Dermis microvascular lymphatic vessel endothelial cell (primary cell): ENCODE measurements at places on chromosomes 1 and 21. TPM values are rescaled to one million over a fixed set of nuclear protein-coding genes. Genes with fewer than 3 reads are reported as not detected.

- DNase-seq: no peak
Measured at GRCh38 chr1:31521761-31522555, 54.4 kb upstream of the TINAGL1 start.

GRCh38 chr21:40678681-40679284 lies 168.2 kb downstream of the DSCAM start:
- DNase-seq: no peak

DNA sequence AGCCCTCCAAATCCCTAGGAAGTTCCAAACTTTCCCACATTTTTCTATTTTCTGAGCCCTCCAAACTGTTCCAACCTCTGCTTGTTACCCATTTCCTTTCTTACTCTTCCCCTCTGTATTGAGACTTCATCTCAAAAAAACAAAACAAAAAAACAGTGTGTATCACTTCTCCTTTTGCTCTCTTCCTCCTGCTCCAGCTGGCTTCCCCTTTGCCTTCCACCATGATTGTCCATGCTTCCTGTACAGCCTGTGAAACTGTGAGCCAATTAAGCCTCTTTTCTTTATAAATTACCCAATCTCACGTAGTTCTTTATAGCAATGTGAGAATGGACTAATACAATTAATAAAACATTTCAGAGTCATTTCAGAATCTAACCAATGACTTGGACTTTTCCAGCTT lies 69.6 kb upstream of the KRTAP19-8 start:
- DNase-seq: no peak

DNA sequence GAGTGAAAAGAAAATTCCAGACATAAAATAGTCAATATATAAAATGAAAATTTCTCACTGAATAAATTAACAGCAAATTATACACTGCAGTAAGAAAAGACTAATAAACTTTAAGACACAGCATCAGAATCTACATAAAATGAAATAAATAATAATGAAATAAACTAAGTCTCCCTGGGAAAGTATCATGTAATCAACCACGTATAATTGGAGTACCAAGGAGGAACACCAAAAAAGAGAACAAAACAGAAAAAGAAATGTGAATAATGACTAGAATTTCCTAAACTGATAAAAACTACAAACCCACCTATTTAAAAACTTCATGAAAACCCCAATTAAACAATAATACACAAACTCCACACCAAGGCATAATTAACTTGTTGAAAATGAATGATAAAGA lies 43.6 kb downstream of the SASS6 start:
- no peak for DNase-seq

- DNase-seq: no peak
Measured at GRCh38 chr21:44952116-44952928, 12.5 kb downstream of the SLX9 start.

DNA sequence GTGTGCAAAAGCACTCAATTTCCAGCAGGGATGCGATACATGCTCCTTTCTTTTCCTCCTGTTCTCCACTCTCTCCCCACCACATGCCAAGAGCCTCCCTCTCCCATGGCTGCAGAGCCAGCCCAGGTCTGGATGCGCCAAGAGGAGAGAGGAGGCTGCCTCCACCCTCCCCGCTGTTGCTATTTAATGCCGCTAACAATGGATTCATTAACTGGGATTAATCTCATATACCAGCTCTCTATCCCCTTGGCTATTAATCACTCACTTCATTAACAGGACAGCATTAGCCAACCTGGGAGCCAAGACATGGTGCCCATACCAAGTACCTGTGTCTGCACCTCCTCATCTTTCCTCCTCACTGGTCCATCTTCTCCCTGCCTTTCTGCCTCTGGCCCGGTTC lies 49.1 kb upstream of the SCMH1 start:
- no peak for DNase-seq

DNA sequence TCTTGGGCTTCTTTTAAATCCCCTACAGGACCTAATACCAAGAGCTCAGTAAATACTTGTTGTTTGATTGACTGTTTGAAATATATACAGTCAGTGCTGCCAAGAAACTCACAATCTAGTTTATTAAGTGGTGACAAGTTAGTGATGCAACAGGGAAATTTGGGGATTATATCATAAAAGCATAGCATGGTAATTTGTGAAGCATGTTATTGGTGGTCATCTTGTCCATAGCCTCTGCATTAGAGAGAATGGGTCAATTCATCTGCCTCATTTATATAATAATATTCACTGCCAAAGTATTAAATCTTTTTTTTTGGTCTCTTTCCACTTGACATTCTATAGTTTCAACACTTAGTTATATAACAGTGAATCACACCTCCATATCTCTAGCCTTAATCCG lies 138.2 kb upstream of the SPAG17 start:
- DNase-seq: no peak

DNA sequence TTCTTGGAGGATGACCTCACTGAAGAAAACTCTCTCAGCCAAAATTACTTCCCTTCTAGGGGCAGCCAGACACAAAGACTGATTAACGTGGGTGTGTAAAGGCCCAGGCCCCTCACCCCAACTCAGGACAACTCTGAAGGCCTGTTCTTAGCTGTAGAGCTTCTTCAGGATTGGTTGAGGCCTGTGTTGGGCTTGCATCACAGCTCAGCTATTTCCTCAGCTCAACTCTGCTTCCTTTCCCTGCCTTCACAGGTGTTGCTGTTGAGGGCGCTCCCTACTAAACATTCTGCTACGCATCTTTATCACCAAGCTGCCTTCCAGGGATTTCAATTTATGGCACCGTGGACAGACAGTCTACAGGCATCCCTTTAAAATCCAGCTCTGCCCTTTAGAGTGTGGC lies 36.8 kb downstream of the MAB21L3 start:
- no peak for DNase-seq

GRCh38 chr1:111795401-111795800 lies 39.7 kb downstream of the DDX20 start:
- no peak for DNase-seq

DNA sequence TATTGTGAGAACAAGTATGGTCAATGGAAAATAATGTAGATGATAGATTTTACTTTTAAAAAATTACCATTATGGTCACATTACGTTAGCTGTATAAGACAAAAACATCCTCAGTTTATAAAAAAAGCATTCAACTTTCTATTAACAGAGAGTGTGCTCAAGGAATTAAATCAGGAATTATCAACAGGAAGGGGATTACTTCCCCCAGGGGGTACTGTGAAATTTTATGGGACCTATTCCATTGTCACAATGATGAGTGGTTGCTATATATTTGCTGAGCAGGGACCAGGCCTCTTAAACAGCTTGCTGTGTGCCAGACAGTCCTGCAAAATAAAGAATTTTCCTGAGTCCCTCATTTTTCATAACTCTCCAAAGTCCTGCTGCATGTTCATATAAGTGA lies 21.2 kb downstream of the JAM2 start:
- DNase-seq: no peak

- DNase-seq: no peak
Measured at GRCh38 chr1:51689075-51689440, 72.2 kb downstream of the OSBPL9 start.

GRCh38 chr1:41454406-41454805 lies 30.1 kb downstream of the EDN2 start:
- DNase-seq: no peak

DNA sequence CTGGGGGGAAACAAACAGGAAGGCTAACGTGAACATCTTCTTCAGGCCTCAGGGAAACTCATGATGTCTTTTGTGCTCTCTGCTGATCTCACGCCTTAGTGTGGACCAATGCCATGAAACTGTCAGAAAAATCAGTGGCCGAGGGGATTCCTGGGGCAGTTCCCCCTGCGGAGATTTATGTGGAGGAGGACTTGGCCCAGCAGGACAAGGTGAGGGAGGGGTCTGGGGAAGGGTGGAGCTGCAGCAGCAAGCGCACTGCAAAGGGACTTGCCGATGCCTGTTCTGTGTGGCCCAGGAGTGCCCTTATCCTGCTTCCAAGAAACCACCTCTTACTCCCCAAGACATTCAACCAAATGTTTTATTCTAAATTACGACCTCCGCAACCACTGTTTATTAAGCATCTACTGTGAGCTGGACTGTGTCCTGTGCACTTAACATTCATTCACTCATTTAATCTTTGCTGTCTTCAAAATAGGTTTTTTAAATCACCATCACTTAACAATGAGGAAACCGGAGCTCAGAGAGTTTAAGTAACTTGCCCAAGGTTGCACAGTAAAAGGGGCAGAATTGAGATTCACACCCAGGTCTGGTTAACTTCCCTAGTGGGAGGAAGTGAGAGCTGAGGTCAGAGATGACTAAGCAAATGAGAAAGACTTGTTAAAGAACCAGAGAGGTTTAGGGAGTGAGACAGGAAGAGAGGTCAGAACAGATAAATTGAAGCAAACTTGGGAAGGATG lies 49.7 kb downstream of the FHAD1 start:
- no peak for DNase-seq

DNA sequence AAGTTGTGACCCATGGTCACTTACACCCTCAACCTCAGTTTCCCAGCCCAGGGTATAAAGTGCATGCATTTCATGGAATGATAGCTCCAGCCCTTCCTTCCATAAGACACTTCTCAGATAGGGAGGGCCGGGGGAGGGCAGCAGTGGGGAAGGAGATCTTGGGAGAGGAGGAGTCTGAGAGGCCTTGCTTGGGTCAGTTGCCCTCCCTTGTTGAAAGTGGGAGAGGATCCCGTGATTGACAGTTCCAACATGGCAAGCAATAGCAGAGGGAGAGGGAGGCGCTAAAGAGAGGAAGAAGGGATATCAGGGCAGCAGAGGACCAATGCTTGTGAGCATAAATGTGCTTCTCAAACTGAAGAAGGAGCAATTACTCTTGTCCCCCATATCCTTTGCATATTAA lies 244.4 kb downstream of the CHRM3 start:
- DNase-seq: no peak

GRCh38 chr1:213984387-213985208 lies 3.2 kb upstream of the PROX1 start:
- DNase-seq: peak; percentile 36

DNA sequence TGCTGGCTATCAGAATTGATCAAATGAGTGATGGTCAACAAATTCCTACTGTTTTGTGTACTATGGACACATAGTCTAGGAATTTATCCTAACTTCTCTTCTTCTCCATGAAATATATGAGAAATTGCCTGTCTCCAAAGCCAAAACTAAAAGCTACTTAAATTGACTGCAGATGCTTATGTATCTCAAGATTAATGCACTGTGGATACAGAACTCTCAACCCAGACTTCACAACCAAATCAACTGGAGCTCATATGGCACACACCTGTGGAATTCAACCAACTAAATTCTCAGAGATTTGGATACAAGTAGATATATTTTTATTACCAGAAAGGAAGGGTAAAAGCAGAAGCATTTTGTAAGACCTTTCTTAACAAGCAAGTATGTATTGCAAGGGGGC lies 566.1 kb downstream of the LTN1 start:
- DNase-seq: no peak

DNA sequence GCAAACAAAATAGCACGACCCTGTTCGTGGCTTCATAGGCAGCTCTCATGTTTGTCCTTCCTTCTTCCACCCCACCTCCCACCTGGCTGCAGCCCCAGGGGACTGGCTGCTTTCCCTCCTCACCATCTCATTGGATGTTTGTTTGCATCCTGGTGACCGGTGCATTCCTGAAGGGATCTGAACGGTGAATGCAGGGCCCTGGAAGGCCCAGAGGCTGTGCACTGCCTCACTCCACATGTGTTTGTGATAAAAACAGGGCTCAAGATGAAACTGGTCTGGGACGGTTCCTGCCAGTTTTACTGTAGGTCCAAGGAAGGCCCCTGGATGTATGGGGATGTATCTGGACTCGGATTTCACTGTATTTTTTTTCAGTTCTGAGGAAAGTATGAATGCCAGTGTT lies 42.8 kb downstream of the CNN3 start:
- DNase-seq: no peak

GRCh38 chr1:245609354-245610150 lies 454.8 kb downstream of the KIF26B start:
- DNase-seq: no peak

GRCh38 chr1:165828669-165829329 lies 1.4 kb downstream of the UCK2 start:
- DNase-seq: peak; percentile 64

DNA sequence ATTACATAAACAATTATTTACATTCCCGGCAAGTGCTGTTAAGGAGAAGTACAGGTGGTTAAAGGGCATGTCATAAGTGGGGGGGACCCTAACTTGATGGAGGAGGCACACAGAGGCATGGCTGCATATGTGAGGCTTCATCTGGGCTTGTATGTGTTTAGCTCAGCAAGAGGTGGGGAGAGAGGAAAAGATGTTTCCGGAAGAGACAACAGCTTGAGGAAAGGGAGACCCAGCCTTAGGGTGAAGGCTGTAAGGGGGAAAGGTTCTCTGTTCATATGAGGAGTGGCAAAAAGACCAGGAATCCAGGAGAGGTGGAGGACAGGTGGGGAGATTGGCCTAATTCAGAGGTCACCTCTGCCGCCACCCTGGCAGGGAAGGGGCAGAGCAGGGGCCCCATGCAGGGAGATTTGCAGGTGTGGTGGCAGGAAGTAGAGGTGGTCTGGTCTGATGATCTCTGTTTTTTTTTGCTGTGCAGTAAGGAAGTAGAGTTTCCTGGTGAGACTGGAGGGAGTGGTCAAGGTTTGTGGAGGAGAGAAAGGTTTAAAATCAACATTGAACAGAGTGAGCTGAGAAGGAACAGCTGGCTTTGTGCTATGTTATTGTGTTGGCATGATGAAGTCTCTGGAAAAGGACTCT lies 9.0 kb downstream of the TRAF5 start:
- no peak for DNase-seq

DNA sequence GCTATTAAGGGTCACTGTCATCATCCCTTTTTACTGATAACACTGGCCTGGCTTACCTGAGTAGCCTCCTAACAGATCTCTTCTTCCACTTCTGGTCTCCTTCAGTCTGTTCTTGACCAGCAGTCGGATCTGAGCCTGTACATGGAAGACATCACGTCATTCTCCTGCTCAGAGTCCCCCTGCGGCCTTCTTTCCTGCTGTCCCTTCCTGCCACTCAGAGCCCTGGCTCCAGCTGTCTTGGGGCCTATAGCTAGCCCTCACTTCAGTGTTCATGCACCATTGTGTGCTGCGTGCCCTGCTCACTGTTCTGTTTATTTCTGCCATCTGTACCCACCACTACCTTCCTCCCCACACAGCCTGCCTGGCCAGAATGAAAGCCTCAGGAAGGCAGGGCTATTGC lies 8.4 kb downstream of the ADARB1 start:
- no peak for DNase-seq

GRCh38 chr1:234921266-234922062 lies 207.2 kb downstream of the TOMM20 start:
- DNase-seq: peak; percentile 92

The KCNA2 gene
- not detected in 2 replicates for total RNA-seq

The RHBG gene
- total RNA-seq: not detected in 2 replicates

The CDK18 gene
- 0.25 and 0.39 TPM in 2 replicates for total RNA-seq

The NAXE gene
- 53.1 and 55.3 TPM in 2 replicates for total RNA-seq

The LYPLAL1 gene
- total RNA-seq: 10.9 and 12.1 TPM in 2 replicates

The TRAF3IP3 gene
- total RNA-seq: not detected in 2 replicates

The BTBD8 gene
- total RNA-seq: 1.3 and 2.3 TPM in 2 replicates

The ZNF593OS gene
- total RNA-seq: not detected in 2 replicates

The BRDT gene
- total RNA-seq: not detected in 2 replicates

The LPAR3 gene
- total RNA-seq: under 0.01 TPM in 1 of 2 replicates, not detected in the other

The ATAD3A gene
- total RNA-seq: 25.0 and 27.4 TPM in 2 replicates

The CFHR5 gene
- total RNA-seq: not detected in 2 replicates
